ENCODE measurements at places on chromosomes 11 and 22. TPM values are rescaled to one million over a fixed set of nuclear protein-coding genes. Genes with fewer than 3 reads are reported as not detected.
A peak's percentile ranks its signal among the peaks of the same experiment; 100 is the strongest.

LAMTOR1 gene
- total RNA-seq: 114 TPM

DPP3 gene
- total RNA-seq: 156 TPM

- DNase-seq: no peak
These were observed 21.5 kb downstream of the TCF20 start for GRCh38 chr22:42248995-42249394.

DNA sequence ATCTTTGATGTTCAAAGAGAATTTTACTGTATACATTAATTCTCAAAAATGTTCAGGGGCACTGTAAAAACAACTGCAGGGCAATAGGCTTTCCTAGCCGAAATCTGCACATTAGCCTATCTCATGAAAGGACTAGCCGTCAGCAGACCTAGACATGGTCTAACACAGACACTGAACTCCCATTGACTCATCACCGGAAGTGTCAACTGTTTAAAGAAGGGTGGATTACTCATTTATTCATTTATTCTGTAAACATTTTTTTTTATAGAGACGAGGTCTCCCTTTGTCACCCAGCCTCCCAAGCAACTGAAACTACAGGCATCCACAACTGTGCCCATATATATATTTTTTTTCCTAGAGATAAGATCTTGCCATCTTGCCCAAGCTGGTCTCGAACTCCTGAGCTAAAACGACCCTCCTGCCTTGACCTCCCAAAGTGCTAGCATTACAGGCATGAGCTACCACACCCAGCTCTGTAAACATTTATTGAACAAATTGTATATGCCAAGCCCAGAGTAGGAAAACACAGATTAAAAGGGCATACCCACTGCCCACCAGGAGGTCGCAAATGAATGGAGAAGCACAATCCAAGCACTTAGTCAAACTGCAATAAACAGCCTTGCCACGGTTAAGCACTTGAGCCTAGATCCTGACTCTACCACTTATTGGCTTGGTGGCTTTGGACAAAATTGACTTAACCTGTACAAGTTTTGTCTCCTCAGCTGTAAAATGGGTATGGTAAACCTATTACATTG lies 26.6 kb downstream of the RAB30 start:
- no peak for DNase-seq

GRCh38 chr11:126628790-126629621 lies 273.5 kb downstream of the ST3GAL4 start:
- DNase-seq: peak; percentile 27

DNA sequence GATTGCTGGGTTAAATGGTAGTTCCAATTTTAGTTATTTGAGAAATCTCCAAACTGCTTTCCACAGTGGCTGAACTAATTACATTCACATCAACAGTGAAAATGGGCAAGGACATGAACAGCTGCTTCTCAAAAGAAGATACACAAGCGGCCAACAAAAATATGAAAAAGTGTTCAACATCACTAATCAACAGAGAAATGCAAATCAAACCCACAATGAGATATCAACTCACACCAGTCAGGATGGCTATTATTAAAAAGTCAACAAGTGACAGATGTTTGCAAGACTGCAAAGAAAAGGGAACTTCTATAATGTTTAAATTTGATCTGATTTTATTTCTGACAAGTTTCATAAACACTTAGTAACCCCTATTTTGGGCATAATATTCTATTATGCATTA lies 537.5 kb downstream of the DLG2 start:
- DNase-seq: no peak

- peak; percentile 99 for DNase-seq
These were observed 8.4 kb upstream of the SLC2A11 start for GRCh38 chr22:23849009-23850006.

DNA sequence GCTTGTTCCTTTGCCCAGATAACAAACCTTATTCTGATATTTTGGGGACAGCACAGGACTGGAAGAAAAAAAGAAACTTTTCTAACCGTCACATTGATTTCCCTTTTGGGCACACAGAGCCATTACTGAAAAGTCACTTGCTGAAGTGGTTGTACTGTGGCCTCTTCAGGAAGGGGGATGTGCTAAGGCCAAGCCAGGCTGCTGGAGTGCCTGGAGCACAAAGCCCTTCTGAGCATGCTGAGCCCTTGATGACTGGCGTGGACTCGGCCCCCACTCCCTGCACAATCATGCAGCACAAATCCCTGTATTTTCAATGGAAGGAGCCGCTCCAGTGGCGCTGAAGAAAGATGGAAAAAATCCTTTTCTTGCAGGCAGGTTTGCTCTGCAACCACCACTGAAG lies 164.2 kb downstream of the NTM start:
- no peak for DNase-seq

- peak; percentile 26 for DNase-seq
These were observed 78.8 kb downstream of the DGCR2 start for GRCh38 chr22:19043121-19044085.

DNA sequence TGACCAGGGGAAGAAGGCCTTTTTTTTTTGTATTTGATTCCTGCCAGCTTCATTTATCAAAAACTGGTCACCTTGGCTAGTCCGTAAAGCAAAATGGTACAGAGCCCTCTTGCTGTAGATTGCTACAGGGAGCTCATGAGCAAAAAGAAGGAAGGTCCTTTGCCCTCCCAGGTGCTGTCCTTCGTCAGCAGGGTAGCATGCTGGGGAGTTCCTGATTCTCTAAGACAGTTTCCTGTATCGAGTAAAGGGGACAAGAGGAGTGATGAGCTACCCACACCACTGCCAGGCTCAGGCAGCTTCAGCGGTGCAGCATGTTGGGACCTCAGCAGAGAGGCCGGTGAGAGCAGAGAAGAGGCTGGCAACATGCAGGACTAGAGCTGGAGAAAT lies 67.8 kb upstream of the CSNK2A3 start:
- no peak for DNase-seq
